Esophagus mucosa (tissue), 1 donor: ENCODE measurements at places on chromosomes 16 and 17. TPM values are rescaled to one million over a fixed set of nuclear protein-coding genes. Genes with fewer than 3 reads are reported as not detected.
A peak's percentile ranks its signal among the peaks of the same experiment; 100 is the strongest.

KRT37 gene
- not detected for total RNA-seq

CHST4 gene
- total RNA-seq: 0.16 TPM

NOTUM gene
- not detected for total RNA-seq

- no peak for ATAC-seq
Measured at GRCh38 chr17:78281249-78281845, 49.9 kb downstream of the TMEM235 start.

DNA sequence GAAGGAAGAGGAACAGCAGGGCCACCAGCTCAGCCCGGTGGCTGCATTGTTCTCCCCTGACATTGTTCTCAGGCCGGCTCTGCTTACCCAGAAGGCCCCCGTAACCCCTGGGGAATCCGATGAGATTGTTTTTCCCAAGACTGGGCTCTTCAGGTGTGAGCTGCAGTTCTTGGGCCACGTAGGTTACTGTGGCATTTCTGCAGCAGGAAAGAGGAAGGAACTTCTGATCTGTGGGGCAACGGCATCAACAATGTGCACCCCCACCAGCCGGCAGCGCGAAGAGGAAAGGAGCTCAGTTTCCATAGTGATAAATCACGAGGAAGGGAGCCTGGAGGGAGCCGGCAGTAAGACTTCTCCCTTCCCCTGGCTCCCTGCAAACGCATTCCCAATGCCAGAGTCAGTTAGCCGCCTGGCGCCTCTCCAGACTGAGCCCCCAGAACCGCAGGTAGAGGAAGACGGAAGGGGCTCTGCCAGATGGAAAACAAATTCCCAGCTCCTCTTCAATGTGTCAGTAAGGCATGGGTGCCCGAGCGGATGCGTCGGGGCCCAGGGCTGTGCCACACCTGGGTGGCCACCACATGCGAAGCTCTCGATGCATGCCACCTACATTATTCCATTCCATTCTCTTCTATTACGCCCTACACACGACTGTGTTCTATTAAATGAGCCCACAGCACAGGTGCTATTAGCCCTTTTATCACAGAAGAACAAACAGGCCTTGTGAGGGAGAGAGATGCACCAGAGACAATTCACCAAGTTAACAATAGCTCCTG lies 21.5 kb upstream of the PECAM1 start:
- peak; percentile 52 for ATAC-seq

GRCh38 chr17:60327901-60328273 lies 64.0 kb downstream of the USP32 start:
- no peak for ATAC-seq

- ATAC-seq: no peak
Measured at GRCh38 chr17:32904891-32905290, 23.1 kb upstream of the TMEM98 start.

- ATAC-seq: no peak
Measured at GRCh38 chr17:16044487-16044886, 44.9 kb downstream of the TTC19 start.
